AML-193 (cell line): ENCODE measurements at places on chromosomes 2 and 18.
A peak's percentile ranks its signal among the peaks of the same experiment; 100 is the strongest.

GRCh38 chr2:112201696-112202430, 53.0 kb downstream of the ZC3H8 start:
- no peak for DNase-seq

DNA sequence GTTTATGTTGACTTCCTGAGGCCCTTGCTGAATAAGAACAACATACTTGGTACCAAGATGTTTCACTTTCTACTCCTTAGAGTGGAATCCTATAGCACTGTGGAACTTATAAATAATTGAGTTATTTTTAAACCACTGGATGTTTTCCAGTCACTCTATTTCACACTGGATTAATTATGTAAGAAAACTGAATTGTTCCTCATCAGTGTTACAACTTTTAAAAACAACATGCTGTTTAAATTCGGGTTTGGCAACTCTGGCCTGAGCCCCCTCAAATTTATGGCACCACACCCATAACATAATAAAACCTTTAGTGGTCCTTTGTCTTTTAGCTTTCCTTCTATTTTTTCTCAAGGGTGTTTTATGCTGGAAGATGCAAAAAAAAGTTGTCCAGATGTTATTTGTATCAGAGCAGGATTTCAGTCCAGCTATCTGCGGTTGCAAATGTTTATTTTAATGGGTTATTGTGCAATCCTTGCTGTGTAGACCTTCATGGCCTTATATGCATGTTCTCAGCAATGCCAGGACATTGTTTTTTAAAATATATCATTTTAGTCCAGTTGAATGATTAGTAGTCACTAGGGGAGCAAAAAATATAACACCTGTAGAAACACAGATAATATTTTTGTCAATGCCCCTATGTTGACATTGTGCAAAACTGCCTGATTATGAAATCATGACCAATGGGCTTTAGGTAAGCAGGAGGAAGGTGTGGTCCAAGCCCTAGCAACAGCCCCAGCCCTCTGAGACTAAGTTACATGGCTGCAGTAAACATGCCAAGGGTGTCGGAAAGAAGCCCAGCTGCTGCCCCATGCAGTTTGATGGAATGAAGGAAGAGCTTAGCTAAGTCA, 638.0 kb upstream of the ZEB2 start:
- DNase-seq: no peak

GRCh38 chr2:151481744-151482143, 72.0 kb downstream of the RIF1 start:
- no peak for DNase-seq

DNA sequence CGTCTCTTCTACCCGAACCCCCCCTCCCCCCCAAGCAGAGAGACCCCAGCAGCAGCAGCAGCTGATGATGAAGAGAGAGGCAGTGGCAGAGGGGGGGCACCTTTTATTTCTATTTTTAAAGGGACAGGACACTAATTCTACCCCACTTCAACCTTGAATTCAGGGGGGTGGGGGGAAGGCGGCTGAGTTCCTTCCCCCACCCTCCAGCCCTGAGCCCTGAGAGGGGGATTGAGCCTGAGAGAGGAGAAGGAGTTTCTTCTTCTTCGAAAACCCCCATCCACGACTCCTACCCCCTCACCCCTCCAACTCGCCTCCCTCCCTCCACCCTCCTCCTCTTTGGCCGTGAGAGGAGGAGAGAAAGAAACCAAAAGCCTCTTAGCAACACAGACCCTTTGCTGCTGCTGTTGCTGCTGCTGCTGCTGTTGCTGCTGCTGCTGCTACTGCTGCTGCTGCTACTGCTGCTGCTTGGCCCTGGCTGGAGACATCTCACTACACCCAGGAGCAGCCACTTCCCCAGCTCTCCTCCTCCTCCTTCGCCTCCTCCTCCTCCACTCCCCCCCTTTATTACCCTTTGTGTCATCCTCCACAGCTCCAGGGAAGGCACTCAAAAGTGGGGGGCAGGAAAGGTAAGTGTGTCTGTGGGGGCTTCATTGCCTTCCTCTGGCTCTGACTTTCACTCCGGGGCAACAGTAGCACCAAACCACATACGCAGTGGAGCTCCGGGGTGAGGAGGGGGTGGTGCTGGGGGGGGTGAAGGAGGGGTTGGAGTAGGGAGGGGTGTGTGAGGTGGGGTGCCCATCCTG, at the start of gene MBD5:
MBD5 (plus strand) TSS at position 33 of the 803 bp plus-strand sequence.
- peak; percentile 5 for DNase-seq

GRCh38 chr2:148719941-148720436, 75.4 kb downstream of the EPC2 start:
- DNase-seq: no peak

- DNase-seq: no peak
These were observed 56.7 kb downstream of the DIS3L2 start for GRCh38 chr2:232018181-232018580.

DNA sequence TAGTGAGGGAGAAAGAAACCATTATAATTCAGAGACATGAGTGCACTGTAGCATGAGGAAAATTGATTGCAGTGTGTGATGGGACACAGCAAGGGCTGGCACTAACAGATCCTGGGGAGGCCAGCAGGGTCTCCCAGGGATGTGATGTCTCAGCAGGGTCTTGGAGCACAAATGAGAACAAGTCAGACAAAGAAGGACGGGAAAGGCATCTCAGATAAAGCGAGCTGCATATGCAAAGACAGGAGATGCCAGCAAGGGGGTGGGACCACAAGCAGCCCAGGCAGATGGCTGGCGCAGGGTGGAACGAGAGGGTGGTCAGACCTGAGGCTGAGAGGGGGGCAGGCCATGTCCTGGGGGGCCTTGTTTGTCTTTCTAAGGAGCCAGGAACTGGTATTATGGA, 102.6 kb upstream of the DLX2 start:
- no peak for DNase-seq

DNA sequence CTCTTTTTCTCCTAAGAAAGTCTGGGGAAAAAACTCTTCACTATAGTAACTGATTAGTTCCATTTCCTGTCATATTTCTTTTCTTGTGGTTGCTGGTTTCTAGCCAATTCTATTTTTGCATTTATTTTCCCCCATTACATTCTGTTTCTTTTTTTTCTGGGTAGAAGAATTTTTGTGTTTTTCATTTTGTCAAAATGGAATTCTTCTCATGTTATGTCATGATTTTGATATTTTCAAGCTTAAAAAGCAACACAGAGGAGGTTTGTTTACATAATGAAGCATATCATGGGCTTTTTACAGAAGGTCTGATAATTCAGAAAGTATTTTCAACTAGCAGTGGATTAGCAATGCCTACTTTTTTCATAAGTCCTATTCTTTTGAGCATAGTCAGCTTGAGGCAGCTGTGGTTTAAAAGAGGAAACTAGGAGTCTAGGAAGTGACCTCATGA, 102.0 kb downstream of the MAP2 start:
- peak; percentile 58 for DNase-seq
